ENCODE measurements at places on chromosomes 2 and 18. TPM values are rescaled to one million over a fixed set of nuclear protein-coding genes. Genes with fewer than 3 reads are reported as not detected.

The TUBB8B gene
- not detected for total RNA-seq

The SLC4A3 gene
- total RNA-seq, result not detected

The EVX2 gene
- not detected for total RNA-seq

The SANBR gene
- 2.2 TPM for total RNA-seq

Measured in activated B cell treated with CpG ODN at 0.5 μM for 24 hours (primary cell).